Fibroblast of skin of left biceps (primary cell): ENCODE measurements at places on chromosomes 5 and 9.

DNA sequence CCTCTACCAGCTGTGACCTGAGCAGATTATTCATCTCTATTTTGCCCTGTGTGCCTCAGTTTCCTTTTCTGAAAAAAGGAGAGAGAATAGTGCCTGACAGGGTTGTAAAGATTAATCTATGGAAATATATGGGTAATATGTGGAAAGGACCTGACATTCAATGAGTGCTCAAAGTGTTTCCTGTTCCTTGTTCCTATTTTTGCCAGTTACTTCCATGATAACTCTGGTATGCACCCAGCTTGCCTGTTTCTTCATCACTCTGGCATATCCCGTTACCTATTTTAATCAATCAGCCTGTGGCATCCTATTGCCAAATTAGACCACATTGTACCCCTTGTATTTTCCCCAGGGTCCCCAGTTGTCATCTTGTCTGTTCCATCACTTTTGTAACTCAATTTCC is 3.6 kb upstream of the ARAP3 start:
- DNase-seq, result no peak

DNA sequence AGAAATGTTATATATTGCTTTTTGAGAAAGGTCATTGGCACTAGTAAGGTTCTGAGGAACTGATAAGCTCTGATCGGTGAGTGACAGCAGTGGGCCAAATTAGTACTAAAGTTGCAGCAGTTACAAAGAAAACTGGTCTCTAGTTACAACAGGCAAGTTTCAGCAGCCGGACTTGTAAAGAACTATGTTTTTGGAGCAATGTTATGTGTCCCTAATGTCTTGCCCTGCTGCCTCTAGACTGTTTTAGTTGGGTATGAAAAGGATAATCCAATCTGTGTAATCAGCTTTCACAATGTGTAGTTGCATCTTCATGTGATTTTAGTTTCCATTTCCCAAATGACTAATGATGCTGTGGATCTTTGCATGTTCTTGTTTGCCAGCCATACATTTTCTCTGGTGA is 113.5 kb downstream of the CAMK4 start:
- DNase-seq, result no peak

DNA sequence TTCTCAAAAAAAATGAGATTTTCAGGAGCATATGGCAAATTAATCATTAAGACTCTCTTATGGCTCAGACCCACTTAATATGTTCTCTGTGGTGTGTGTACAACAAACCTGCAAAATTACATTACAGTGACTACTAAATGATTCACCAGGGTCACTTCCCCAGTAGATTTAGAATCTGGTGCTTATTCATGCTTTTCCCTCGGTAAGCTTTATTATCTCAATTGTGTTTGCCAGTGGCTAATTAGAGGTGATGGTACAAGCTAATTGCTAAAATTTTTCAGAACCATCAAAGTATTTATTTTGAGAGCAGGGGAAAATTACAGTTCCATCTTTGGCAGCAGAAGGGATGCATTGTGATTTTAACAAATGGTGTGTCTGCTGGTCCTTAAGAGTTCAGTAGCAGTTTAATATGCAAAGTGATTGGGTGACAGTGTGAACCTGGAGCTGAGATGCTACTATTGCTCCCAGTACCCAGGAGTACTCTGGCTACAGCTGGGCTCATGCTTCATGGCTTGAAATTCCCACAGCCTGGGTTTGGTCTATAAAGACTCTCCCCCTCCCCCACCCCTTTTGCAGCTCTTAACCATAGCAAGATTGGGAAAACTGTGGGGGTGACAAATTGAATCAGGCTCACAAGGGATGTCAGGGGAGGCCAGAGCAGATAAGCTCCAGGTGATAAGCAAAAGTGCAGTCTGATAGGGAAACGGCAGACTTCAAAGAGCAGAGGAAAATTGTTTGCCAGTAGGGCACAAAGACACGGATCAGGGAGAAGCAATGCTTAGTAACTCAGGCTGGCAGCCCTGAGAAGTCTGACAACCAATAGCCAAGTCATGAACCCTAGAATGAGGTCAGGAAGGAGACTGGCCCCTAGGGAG is 92.8 kb upstream of the RAD23B start:
- DNase-seq, result peak; percentile 30

DNA sequence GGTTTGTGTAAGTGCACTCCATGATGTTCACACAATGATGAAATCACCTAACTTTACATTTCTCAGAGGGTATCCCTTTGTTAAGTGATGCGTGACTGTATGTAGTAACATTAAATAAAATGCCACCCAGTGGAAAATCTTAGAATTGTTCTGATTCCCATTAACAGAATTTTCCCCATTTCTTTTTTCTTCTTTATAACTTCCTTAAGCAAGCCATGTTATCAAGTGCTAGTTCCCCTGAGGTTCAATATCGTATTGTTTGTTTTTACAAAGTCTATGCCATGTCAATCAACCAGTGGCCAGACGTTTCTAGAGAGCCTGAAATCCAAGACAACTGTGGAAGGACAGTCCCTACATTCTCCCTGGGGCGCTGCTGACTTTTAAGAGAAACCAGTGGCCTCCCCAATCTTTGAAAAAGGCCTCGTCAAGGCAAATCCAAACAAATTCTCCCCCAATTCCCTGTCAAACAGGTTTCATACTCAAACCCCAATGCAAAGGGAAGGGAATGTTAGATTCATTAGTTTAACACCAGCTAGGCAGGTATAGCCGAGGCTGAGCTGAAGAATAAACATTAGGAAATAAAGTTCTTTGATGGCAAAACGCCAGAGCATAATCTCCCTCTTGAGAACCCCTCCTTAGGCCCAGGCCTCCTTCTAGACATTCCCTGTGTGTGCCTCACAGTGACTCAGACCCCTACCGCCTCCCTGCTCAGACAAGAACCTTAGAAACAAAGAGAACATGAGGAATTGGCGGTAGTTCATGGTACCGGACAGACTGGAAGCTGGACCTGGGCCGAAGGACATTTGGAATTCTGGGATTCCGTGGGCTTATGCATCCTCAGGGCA is 198.7 kb downstream of the GNA14 start:
- DNase-seq, result peak; percentile 26

GRCh38 chr5:88245893-88246244 is 22.8 kb downstream of the TMEM161B start:
- no peak for DNase-seq

- peak; percentile 64 for DNase-seq
These were observed 125.2 kb downstream of the GPBP1 start for GRCh38 chr5:57298985-57299491.

DNA sequence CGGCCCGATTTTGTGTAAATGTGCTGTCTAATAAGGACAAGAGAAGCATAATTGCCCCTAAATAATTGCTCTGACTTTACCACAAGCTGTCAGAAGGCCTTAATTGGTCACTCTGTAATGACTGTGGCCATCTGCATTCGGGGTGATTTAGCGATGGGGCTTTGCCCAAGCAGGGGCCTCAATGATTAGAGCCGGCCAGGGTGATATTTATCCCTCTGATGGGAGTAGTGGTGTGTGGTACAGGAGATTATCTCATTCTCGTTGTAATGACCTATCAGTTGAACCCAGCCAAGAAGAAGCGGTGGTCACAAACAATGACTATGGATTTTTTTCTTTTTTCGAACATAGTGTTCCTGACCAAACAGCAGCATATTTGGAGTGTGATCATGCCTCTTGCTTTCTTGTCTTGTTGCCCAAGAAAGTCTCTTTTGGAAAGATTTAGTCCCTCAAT is 72.0 kb upstream of the SAP30L start:
- DNase-seq, result no peak

DNA sequence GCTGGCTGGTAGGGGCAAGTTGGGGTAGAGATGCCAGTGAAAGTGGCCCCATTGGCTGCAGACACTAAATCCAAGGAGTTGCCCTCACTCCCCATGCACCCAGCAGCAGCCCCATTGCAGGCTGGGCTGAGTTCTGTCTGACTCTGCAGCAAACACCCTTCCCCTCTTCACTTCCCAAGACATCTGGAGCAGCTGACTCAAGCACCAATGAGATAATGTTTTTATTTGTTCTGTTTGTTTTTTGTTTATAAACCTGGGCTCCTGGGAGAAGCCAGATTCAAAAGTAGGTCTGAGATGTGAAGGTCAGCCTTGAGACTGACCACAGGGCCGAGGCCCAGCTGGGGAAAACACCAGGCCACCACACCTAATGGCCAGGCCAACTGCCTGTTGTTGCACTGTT is 545.9 kb upstream of the KLF4 start:
- no peak for DNase-seq

DNA sequence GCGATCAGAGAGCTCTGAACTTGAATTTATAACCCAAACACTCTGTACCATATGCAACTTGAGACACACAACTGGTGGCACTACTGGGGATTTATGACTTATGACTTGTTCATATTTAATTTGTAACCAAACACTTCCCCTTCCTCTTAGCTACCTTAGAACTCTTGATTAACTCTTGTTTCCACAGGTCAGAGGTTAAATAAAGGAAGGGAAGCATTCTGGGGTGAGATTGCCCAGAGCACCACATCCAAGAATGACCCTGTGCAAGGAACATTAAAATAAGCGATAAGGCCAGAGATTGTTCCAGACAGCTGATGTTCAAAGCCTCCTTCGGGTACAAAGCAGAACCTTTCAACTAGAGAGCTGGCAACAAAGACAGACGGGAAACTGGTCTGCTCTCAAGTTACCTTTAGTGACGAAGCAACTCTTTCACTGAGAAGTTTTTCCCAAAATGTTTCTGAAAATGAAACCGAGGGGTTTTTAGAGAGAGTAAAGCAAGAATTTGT is 242.6 kb downstream of the DENND1A start:
- DNase-seq, result no peak

DNA sequence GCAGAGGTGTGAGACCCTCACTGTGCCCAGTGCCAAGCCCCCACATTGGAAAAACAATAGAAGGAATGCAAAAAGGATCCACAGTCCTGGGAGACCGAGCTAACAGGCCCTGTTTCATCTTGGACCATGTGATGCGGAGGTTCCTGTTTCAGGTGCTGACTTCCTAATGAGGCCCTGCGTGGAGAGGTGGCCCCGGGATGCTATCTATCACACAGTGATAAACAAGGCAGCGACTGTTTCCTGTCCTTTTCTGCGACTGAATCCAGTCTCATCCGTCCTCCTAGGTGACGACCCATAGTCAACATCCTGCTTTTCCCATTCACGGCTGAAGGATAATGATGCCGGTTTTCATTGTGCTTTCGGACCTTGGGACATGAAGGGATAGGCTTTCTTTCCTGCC is 56.4 kb upstream of the BOD1 start:
- DNase-seq, result no peak

DNA sequence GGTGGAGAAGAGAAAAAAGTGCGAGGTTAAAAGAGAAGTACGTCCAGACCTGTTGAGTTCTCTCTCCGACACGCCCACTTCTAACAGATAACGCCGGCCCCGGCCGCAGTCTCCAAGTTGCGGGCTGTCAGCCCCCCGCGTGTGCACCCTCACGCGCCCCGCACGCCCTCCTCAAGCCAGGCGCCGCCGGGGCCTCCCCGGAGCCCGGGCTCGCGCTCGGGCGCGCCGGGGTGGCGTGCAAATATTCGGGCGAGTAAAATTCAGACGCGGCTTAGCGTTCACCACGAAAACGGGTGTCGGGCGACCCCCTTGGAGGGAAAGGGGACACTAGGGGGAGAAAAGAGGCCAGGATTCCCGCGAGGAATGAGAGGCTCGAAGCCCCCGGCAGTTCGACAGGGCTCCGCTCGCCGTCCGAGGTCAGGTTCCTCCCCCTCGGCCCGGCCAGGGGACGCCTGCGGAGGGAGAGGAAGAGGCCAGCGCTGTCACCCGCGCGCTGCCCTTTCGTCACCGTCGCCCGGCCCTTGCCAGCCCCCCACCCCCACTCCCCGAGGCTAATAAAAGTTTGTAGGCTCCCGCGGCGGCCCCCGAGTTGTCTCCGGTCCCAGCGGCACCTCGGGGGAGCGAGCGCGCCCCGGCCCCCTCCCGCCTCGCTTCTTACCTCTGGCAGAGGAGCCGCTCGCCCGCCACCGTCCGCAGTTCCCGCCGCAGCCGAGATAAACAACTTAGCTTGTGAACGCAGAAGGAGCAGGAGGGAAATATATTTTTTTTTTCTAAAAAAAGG is 743 bp downstream of the NR3C1 start:
- no peak for DNase-seq

- no peak for DNase-seq
These were observed 321.0 kb downstream of the AGTPBP1 start for GRCh38 chr9:85420750-85421149.

DNA sequence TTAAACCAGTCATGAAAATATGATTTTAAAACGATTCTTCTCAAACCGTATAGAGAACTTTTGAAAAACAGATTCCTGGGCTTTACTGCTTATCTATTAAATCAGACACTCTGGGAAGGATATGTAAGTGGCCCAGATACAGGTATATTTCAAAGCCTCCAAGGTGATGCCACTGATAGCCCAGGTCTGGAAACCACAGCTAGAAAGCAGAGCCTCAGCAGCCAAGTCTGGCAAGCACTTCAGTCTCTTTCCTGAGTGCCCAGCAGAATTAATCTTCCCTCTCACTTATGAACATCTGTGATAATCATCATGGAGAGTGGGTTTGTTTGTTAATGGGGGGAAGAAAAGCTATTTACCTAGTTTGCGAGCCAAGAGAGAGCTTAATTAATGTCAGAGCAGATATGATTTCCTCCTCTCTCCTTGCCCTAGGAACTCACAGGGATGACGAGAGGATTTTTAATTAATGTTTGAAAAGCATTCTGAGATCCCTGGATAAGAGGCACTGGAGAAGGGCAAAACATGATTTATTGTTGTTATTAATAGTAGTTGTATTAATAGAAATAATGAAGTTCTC is 368.4 kb downstream of the TLE1 start:
- no peak for DNase-seq

DNA sequence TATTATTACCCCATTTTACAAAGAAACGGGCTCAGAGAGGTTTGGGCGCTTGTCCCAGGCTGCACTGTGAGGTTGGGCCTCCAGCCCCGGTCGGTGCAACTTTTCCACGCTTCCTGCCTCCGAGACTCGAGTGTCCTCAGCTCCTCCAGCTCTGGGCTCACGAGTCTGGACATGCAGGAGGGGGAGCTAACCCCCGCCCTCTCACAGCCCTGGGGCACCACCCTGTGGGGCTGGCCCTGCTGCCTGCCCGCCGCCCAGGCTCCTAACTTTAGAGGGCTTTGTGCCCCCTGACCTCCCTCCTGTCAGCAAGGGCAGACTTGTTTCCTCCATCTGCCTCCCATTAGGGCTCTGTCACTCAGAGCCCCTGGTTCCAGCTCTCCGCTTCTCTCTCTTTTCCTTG is 4.3 kb upstream of the ASB6 start:
- DNase-seq, result no peak

- no peak for DNase-seq
These were observed 56.5 kb upstream of the NREP start for GRCh38 chr5:111813537-111813936.

GRCh38 chr5:26487553-26487952 is 550.8 kb downstream of the CDH9 start:
- DNase-seq, result no peak

DNA sequence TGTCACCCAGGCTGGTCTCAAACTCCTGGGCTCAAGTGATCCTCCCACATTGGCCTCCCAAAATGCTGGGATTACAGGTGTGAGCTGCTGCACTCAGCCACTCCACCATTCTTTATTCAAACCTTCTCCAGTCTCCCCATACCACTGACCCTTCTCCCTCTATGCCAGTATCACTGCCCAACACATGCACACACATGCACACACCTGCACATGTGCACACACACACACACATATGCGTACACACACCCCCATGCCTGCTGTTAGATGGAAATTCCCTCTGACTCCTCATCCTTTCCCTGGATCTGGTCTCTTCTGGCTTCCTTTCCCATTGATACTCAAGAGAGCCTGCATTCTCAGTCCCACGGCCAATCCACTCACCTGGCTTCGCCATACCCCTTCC is 170.0 kb downstream of the CRB2 start:
- DNase-seq, result no peak

- DNase-seq, result no peak
These were observed 88.8 kb downstream of the SPRY4 start for GRCh38 chr5:142235870-142236672.
